ENCODE measurements at places on chromosomes 5 and 9.

DNA sequence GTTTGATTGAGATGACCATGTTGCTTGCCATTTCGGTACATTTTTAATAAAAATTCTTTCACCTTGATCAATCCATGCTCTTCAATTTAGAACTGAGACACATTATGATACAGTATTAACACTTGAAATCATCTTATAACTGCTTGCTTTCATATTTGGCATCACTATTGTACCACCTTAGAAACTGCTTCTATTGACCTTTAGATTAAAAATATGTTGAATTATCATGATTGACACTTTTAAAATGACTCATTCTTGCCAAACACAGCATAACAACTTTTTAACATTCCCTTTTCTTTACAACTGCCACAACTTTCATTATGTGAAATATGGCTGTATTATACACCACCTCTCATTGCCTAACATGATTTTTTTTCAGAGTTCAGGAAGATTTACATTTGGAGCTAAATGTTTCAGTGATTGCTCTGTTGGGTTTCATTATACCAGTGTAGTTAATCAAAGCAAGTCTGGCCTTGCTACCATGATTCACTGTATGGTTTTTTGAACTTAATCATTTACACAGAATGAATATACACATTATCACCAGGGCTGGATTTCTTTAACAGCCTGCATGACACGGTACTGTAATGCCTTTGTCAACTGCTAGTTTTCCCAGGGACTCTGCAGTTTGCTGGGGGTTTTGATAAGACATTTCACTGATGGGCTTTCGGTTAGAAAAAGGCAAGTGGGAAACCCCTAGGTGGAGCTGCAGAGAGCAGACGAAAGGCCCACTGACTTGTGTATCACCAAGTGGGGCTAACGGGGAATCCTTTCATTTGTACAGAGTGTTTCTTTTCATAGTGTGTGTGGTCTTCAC, 93.6 kb upstream of the TLE4 start:
- no peak for DNase-seq

DNA sequence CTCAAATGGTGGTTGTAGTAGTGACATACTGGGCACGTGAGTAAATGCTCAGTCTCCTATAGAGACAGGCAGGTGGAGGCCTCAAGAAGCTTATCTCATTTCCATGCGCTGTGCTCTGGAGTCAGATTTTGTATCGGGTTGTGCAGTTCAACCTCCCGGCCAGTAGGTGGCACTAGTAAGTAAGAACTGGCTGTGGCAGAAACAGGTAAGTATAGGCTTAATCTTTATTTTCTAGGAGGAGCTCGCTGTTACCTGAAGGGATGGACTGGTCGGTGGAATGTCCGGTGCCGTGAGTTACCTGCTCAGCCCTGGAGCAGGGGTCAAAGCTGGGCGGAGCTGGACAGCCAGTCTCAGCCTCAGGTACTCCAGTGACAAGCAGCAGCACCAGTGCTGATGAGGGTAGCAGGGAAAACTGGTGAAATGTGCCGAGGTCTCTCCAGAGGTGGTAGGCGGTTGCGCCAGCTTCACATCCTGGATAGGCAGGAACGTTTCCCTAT, 880.1 kb upstream of the SEMA6A start:
- no peak for DNase-seq

DNA sequence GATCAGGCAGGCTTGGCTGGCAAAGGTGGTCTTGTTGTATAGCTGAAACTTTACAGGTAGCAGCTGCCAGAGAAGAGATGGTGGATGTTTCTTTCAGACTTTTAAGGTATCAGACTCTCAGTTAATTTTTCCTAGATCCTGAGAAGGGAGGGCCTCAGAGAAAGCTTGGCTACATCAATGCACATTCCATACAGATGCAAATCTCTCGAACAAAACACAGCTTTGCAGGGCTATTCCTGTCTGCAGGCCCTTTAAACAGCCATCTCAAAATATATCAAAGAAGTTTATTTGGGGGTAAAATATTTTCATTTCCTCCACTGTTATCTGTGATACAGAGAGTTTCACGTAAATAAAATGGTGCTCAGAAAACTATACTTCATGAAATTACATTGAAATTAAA, 1584.4 kb downstream of the EFNA5 start:
- no peak for DNase-seq

DNA sequence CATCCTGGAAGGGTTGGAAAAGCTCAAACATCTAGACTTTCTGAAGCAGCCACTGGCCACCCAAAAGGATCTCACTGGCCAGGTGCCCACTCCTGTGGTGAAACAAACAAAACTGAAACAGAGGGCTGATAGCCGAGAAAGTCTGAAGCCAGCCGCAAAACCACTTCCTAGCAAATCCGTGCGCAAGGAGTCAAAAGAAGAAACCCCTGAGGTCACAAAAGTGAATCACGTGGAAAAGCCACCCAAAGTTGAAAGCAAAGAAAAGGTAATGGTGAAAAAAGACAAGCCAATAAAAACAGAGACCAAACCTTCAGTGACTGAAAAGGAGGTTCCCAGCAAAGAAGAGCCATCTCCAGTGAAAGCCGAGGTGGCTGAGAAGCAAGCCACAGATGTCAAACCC, 87.6 kb downstream of the MAP1B start:
- no peak for DNase-seq

DNA sequence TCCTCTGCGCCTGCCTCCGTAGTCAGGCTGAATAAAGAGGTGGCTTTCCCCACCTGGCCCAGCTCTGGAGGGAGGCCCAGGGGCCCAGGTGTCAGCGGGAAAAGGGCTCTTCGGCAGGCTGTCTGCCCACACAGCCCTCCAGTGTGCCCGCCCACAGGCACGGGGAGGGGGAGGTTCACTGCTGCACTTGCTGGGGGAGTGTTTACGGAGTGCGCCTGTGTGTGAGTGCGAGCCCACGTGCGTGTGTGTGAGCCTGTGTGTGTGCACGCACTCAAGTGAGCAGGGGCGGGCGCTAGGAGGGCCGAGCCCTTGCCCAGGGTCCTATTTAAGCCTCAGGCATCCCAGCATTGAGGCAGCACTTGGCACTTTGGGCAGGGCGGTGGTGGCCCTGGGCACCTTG, 10.9 kb downstream of the DNLZ start:
- no peak for DNase-seq

- DNase-seq = no peak
Observed at GRCh38 chr5:168342151-168342825, 50.8 kb downstream of the WWC1 start.

GRCh38 chr5:158922816-158923215, 176.9 kb downstream of the EBF1 start:
- no peak for DNase-seq

- DNase-seq = no peak
Observed at GRCh38 chr9:6506571-6506970, 93.6 kb downstream of the UHRF2 start.

GRCh38 chr9:128358861-128359260, 12.3 kb upstream of the URM1 start:
- DNase-seq = no peak

DNA sequence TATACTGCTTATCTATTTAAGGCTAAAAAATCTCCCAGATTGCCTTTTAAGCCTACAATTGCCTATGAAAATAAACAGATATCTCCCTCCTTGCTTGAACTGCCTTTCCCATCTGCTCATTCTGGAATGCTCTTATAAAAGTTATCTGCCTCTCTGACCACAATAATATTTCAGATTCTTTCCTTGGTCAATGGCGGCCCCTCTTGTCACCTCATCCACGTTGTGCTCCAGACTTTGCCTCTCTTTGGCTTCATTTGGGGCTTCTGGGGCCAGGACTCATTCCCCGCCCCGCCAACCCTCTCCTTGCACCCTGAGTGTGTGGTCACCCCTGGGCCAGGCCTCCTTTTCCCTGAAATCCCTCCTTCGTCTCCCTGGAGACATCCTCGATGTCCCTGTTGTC, 110.0 kb upstream of the RPS23 start:
- DNase-seq = no peak

- DNase-seq = no peak
Observed at GRCh38 chr9:108515856-108516255, 339.9 kb downstream of the ACTL7B start.

DNA sequence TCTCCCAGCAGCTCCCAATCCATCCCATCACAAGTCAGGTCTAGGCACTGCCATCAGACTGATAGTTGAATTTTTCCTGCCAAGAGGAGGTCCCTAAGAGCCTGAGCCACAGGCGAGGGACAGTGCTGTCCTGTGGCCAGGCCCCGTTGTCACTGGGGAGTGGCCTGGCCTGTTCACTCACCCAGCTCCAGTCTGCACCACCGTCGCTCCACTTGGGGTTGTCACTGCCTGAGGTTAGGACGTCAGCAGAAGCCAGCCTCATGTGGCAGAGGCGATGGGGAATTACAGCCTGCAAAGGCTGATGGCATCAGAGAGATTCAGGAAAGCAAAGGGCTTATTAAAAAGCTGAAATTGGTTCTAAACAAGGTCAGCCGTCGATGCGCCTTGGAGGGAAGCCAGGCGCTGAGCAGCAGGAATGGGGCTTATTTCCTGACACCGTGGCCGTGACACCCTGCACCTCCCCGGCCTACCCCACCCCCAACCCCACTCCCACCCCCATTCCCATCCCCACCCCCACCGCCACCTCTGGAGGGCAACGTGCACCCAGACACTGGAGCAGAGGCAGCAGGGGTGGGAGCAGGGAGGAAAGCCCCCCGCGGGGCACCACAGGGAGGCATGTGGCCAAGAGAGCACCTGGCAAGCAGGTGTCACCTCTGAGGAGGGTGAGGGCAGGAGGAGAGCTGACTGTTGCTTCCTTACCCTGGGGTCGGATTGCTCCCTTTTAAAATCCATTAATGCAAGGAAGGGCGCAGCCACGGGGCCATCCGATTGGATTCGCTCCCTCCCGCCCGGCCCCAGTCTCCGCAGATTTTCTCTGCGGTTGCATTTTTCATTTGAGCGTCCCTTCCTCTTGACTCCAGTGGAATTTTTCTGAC, 3.1 kb upstream of the DBH start:
- DNase-seq = no peak

DNA sequence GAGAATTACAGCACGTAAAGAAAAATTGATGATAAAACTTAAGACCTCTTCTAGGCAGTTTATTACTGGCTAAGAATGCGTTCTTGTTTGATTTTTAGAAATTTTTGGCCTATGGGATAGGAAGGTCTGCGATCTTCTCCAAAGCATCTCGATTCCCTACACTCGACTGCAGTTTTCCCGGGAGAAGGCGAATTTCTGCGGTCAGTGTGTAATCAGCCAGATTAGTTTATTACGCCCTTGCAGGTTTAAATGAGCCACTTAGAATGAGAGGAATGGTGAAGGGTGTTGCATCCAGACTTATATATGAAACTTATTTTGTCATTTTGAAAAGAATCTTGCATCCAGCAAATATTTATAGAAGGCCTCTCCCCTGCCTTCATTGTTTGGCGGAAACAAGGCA, 1.2 kb downstream of the MTAP start:
- no peak for DNase-seq

DNA sequence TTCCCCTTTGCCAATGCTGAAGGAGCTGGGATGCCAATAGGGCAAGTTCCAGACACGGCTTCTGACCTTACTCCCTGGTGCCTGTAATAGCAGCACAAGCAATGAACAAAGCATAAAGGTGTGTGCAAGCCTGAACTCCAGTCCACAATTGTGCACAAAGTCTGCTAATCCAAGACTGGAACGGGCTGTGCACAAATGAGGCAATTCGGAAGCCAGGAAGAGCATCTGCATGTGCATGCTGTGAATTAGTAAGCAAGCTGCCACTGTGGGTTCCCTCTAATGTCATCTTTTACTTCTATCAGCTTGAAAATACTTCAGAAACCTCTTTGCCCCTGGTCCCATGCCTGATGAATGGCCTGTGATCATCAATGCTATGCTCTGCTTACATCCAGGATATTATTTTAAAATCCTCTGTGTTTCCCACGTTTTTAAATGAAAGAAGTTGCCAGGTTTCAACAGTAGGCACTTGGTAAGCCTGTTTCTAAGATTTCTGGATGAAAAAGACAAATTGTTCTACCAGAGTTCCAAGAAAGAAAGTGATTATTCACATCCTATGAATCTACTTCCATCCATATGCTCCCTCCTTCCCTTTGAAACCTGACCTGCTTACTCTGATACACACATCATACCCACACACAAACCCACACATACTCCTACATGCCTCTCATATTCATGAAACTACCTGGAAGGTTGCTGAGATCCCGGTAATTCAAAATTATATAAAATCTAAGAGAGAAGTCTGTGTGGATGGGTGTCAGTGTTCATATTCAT, 165.7 kb downstream of the KCTD16 start:
- no peak for DNase-seq

GRCh38 chr9:137136881-137137607, 1.9 kb upstream of the GRIN1 start:
- no peak for DNase-seq

GRCh38 chr5:40960037-40960436, 50.7 kb downstream of the C7 start:
- no peak for DNase-seq

GRCh38 chr9:5920860-5921328, 30.2 kb downstream of the MLANA start:
- DNase-seq = no peak

- no peak for DNase-seq
Observed at GRCh38 chr5:402615-403359, 40.2 kb upstream of the EXOC3 start.

- no peak for DNase-seq
Observed at GRCh38 chr5:77637170-77637997, 1.1 kb downstream of the OTP start.

DNA sequence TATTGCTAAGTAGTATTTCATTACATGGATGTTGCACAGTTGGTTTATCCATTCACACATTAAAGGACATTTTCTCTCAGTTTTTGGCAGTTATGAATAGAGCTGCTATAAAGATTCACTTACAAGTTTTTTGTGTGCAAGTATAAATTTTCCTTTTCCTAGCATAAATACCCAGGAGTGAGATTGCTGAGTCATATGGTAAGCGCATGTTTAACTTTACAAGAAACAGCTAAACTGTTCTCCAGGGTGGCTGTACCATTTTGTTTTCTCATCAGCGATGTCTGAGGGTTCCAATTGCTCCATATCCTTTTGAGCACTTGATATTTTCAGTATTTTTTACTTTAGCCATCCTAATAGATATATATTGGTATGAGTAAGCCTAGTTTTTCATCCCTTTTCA, 16.4 kb upstream of the ABCA1 start:
- no peak for DNase-seq

DNA sequence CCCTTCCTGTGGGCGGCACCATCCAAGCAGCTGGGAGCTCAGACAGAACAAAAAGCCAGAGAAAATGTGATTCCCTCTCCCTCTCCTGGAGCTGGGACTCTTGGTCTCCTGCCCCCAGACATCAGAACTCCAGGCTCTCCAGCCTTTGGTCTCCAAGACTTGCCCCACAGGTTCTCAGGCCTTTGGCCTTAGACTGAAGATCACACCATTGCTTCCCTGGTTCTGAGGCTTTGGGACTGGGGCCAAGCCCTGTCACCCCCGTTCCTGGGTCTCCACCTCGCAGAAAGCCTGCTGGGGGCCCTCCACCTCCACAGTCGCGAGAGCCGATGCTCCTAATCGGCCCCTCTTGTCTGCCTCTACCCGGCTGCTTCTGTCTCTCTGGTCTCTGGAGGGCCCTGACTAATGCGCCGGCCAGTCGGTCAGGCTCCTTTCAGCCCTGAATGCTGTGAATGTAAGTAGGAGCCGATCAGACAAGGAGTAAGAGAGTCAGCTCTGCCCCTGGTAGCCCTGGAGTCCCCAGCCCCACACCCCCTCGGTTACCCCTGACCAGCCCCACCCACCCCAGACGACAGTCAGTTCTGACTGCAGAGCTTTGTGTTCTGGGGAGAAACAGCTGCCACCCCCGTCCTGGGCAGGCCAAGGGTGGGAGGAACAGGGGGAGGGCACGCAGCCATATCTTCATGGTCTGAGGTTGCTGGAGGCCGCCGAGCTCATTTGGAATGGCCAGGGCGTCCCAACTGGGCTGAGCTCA, 57.5 kb downstream of the VAV2 start:
- no peak for DNase-seq

Measured in esophagus squamous epithelium (tissue), 5 donors.